ENCODE measurements at places on chromosomes 16 and 17. TPM values are rescaled to one million over a fixed set of nuclear protein-coding genes. Genes with fewer than 3 reads are reported as not detected.

SLC38A8 gene
- total RNA-seq = not detected

KRT14 gene
- 0.80 TPM for total RNA-seq

ITGA2B gene
- 1.2 TPM for total RNA-seq

IGF2BP1 gene
- not detected for total RNA-seq

FOXL1 gene
- total RNA-seq = 1.5 TPM

CYLD gene
- total RNA-seq = 43.4 TPM

Data from breast epithelium (tissue), 4 donors.